ENCODE measurements at places on chromosomes 6 and 20. TPM values are rescaled to one million over a fixed set of nuclear protein-coding genes. Genes with fewer than 3 reads are reported as not detected.

GRCh38 chr6:163888030-163888819 lies 473.7 kb downstream of the QKI start:
- DNase-seq: no peak

GRCh38 chr6:7590918-7591302 lies 912 bp downstream of the SNRNP48 start:
- DNase-seq: no peak

DNA sequence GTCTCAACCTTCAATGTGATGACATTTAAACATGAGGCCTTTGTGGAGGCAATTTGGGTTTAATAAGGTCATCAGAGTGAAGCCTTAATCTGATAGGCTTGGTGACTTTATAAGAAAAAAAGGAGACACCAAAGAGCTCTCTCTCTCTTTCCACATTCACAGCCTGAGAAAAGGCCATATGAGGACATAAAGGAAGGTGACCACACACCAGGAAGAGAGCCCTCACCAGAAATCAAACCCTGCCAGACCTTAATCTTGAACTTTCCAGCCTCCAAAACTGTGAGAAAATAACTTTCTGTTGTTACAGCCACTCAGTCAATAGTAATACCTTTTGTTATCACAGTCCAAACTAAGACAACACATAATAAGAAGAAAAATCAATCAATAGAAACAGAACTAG lies 47.7 kb downstream of the COL12A1 start:
- no peak for DNase-seq

GRCh38 chr6:63063631-63064271 lies 147.5 kb upstream of the FKBP1C start:
- DNase-seq: no peak

DNA sequence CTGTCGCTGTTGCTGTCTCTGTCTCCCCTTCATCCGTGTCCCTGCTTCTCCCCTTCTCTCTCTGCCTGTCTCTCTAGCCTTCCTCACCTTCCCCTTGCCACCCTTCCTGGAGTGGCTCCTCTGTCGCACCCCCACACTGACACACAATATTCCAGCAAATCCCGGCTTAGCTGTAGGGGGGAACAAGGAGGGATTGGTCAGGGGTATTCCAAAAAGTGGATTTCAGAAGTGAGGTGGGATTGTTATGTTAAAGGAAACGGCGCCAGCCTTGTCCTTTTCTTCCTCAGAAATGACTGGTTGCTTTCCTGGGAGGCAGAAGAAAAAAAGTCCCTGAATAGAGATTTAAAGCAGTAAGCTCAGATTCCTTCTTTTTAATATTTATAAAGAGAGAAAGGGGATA lies 76.3 kb upstream of the SIRPA start:
- no peak for DNase-seq

DNA sequence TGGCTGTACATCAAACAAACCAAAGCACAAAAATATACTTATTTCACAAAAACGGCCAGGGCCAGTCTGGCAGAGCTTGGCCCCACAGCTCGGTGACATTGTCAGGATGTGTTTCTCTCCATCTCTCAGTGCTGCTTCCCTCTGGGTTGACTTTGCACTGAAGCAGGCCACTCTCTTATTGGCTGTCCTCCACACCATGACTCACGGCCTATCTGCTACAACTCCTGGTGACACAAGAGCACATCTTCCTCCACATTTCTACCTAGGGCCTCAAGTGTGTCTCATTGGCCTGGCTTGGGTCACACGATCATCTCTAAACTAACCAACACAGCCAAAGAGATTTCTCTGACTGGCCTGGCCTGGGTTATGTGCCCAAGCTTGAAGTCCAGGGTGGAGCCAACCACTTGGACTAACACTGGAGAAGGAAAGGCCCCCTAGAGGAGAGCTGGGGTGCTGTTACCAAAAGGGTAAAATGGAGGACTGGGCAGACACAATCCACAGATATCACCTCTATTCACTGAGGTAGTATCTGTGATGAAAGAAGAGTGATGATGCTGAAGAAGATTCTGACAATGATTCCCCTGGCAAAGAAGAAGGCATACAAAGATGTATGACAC lies 159.8 kb upstream of the TSHZ2 start:
- DNase-seq: no peak

DNA sequence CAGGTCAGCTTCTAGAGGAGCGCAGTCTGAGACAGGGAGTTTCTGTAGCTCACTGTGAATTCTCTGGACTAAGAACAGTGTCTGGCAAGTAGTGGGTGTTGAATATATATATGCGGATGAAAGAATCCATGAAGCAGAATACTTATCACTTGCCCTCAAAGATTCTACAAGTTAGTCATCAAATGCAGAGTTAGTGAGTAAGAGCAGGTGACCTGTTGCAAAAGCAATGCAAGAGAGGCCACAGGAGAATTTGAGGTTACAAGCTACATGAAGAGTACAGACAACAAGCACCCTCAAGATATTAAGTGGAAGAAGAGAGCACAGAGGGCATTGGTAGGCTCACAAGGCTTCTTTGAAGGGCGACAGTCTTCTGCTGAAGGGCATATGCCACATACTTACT lies 103.4 kb upstream of the BTBD3 start:
- DNase-seq: no peak

PDSS2 gene
- 15.5 TPM for total RNA-seq

FOXQ1 gene
- not detected for total RNA-seq

PTCHD4 gene
- not detected for total RNA-seq

ADGRB3 gene
- total RNA-seq: not detected

Measured in natural killer cell (primary cell).